ENCODE measurements at places on chromosomes 6 and 20. TPM values are rescaled to one million over a fixed set of nuclear protein-coding genes. Genes with fewer than 3 reads are reported as not detected.
A peak's percentile ranks its signal among the peaks of the same experiment; 100 is the strongest.

Gene POM121L2
- not detected for total RNA-seq

Gene BANF2
- total RNA-seq = not detected

DNA sequence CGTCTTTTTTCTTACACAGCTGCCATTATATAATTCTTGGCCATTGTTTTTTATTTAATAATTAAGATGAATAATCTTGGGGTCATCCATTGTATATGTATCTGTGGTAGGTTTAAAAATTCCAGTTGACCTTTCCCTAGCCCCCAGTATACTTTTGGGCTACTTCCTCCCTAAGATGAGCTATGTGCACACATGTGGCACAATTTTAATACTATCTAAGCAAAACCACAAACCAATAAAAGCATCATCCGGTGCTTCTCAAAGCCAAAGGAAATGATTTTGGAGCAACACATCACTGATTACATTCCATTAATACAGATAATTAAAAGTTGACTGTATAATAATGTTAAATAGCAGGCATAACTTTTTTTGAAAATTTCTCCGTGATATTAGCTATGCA lies 161.2 kb downstream of the ATXN1 start:
- no peak for DNase-seq
- H3K36me3 ChIP-seq = peaks cover 11% of the 10 kb centered on the region
- peaks cover 10% of the 10 kb centered on the region for H3K4me1 ChIP-seq

GRCh38 chr6:127520066-127520465 lies 931 bp upstream of the MTCL3 start:
- H3K36me3 ChIP-seq = no peaks in the 10 kb centered on the region
- no peak overlapping the region for H3K27ac ChIP-seq
- H3K4me1 ChIP-seq = peaks cover 7% of the 10 kb centered on the region
- no peak for DNase-seq
- peaks cover 62% of the 10 kb centered on the region for H3K27me3 ChIP-seq

DNA sequence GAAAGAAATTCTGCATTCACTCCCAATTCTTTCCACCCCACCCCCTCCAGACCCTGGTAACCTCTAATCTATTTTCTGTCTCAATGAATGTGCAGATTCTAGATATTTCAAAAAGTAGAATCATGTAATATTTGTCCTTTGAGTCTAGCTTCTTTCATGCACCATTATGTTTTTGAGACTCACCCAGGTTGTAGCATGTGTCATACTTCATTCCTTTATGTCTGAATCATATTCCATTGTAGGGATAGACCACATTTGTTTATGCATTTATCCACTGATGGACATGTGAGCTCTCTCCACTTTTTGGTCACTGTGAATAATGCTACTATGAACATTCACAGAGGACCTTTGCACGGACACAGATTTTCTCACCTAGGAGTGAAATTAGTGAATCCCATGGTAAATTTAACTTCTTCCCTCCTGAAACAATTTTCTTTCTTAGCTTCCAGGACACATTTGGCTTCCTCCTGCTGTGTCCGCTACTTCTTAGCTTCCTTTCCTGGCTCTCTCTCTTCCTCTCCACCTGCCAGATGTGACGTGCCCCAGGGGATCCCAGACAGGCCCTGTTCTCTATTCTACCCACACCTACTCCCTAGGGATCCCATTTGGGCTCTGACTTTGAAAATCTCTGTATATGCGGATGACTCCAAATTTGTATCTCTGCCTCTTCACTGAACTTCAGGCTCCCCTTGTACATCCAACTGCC lies 24.1 kb upstream of the ARFGEF2 start:
- H3K4me3 ChIP-seq = no peak overlapping the region
- H3K27me3 ChIP-seq = peaks cover 20% of the 10 kb centered on the region

Gene BEND6
- 0.46 TPM for total RNA-seq

GRCh38 chr6:29943053-29943966 lies 978 bp downstream of the HLA-A start:
- H3K4me1 ChIP-seq = peaks cover 7% of the 10 kb centered on the region
- peak overlapping the region; percentile 90 for H3K4me3 ChIP-seq
- H3K27me3 ChIP-seq = peaks cover 3% of the 10 kb centered on the region
- H3K27ac ChIP-seq = no peak overlapping the region

Gene BTN1A1
- 1.6 TPM for total RNA-seq

DNA sequence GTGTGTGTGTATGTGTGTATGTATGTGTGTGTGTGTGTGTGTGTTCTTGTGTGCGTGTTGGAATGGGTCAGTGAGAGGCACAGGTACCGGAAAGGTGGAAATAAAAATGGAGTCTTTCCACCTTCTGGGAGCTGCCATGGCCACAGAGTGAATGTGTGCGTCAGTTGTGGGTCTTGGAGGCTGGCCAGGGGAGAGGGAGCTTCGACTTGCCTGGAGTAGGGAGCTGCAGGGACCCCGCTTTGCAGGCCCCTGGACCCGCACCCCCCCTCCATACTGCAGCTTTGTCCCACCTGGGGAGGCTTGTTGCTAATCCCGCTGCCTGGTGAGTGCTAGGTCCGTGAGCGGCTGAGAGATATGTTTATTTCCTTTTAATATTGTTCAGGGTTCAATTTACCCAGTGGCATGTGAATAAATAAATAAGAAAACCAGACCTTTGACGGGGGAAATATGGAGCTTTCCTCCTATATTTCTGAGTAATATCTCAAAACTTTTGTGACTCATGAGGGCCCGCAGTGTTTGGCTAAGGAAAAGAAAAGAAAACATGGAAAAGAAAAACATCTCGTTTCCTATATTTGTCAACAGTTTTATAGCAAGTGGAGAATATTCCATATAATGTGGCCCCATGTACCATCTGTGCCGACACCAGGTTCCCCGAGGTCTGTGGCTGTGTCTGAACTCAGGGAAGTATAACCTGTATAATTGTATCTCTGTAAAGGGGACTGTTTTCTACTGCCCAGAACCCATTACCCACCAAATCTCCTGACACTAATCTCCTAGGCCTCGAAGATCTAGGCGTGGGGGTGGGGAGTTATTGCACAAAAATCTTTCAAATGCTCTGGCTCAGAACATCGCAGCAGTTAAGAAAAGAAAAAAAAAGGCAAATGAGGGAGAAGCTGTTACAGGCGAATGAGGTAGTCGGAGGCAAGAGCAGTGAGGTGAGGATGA lies 24.6 kb upstream of the CCDC167 start:
- H3K27ac ChIP-seq = no peak overlapping the region
- H3K27me3 ChIP-seq = peaks cover 54% of the 10 kb centered on the region
- no peak overlapping the region for H3K4me3 ChIP-seq
- no peaks in the 10 kb centered on the region for H3K36me3 ChIP-seq

Gene KIF25
- not detected for total RNA-seq

Gene BHLHE23
- not detected for total RNA-seq

DNA sequence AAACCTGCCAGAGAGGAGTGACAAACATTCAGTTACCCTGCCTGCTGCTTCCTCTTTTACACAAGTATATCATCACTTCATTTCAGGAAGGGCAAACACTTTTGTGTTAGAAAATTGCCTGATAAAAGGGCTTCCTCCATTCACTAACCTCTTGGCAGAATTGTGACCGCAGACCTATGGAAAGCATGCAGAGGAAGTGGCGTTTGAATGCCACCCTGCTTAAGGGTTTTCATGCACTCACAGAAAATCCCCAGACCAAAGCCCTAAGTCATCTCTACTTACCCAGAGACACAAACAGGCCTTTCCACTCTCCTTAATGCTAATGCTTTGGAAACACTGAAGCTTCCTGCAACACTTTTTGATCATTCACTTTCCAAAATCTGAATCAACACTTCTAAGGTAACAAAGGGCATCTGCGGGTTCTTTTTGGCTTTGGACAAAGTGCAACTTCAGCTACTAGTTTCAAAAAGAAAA lies 22.1 kb upstream of the RALGAPA2 start:
- no peaks in the 10 kb centered on the region for H3K36me3 ChIP-seq
- H3K27me3 ChIP-seq = peaks cover 4% of the 10 kb centered on the region
- no peak overlapping the region for H3K27ac ChIP-seq
- no peak overlapping the region for H3K4me3 ChIP-seq

DNA sequence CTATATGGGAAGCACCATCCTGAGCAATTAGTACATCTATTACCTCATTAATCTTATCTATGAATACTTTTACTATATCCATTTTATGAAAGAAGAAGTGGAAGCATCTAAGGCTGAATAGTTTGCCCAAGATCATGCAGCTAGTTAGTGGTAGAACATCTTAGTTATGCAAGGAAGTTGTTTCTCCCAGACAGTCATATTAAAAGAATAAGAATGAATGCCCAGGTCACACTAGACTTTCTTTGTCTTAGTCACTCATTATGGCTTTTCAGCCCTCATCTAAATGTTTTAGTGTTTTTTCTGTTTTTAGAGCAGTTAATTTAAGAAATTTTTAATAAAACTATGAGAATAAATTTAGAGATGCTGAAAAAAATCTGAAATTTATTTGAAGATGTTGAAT lies 517.5 kb downstream of the CDKAL1 start:
- no peak for DNase-seq
- no peak overlapping the region for H3K4me3 ChIP-seq
- H3K27me3 ChIP-seq = no peaks in the 10 kb centered on the region

- peaks cover 2% of the 10 kb centered on the region for H3K36me3 ChIP-seq
- no peak for DNase-seq
- H3K27me3 ChIP-seq = peaks cover 2% of the 10 kb centered on the region
- H3K27ac ChIP-seq = no peak overlapping the region
Observed at GRCh38 chr6:80489911-80490635, 383.6 kb downstream of the BCKDHB start.

DNA sequence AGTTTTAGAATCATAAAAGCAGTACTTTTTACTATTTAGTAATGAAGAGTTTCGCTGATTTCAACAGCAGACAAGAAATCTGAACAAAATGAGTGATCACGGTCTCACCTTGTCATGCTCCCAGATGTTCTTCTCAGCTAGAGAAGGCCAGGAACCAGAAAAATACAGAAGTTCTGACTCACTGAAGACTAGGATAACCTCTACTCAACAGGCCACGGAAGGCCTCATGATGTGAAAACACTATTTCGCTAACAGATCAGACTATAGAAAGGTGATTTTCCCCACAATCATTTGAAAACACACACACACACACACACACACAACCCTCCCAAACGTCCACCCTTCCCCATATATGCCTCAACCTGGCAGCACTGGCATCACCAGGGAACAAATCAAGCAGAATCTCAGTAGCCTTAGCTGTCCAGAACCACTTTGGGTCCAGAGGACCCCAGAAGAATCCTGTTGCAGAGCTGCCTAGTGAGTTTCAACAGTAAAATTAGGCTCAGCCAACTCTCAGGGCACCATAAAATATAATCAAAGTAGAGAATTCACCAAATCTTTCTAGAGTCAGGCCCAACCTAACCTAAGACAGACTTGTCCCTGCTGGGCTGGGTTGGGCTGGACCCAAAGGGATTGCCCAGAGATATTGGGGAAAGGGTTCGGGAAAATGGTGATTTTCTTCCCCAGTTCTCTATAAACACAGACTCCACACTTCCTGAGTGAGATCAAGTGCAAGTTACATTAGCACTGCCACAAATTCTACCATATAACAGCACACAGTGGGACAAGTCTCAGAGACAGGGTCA lies 7.9 kb downstream of the EXOC2 start:
- no peak overlapping the region for H3K27ac ChIP-seq
- no peak for DNase-seq
- H3K27me3 ChIP-seq = no peaks in the 10 kb centered on the region
- peaks cover 11% of the 10 kb centered on the region for H3K4me1 ChIP-seq

Gene EYS
- total RNA-seq = 0.46 TPM

DNA sequence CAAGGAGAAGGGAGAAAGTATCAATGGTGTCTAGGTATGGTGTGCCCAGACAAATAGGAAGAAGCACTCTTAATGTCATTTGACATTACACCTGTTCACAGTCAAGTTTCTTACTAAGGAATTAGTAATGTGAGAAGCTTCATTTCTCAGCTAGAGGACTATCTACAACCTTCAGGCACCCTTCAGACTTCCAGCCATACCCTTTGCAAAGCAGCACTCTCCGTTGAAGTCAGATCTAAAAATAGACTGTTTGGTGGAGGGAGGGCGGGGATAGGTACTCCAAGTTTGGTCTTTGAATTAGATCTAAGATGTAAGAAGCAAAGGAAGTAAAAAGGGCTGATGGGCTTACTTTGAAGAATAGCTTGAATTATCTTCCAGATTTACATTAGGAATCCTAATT lies 311.1 kb downstream of the SLC35F1 start:
- no peaks in the 10 kb centered on the region for H3K27me3 ChIP-seq
- no peak overlapping the region for H3K4me3 ChIP-seq
- no peaks in the 10 kb centered on the region for H3K36me3 ChIP-seq
- peaks cover 5% of the 10 kb centered on the region for H3K4me1 ChIP-seq

GRCh38 chr6:30450909-30451841 lies 38.1 kb upstream of the HLA-E start:
- H3K4me3 ChIP-seq = no peak overlapping the region
- no peak overlapping the region for H3K27ac ChIP-seq
- no peaks in the 10 kb centered on the region for H3K4me1 ChIP-seq
- DNase-seq = no peak

DNA sequence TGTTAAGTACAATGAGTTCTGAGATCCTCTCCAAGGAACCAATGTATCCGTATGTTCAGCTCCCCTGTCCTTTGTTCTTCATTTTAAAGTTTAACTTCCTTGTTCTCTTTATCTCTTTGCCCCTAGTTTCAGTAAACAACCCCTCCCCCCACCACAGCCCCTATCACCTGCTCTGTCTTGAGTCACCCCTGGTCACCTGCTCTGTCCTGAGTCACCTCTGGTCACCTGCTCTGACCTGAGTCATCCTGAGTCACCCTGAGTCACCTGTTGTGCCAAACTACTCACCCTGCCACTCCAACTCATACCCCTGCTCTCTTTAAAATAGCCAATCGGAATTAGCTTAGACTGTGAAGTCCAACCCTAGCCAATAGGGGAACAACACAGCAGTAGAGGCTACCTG lies 288.7 kb upstream of the CDYL start:
- peaks cover 28% of the 10 kb centered on the region for H3K4me1 ChIP-seq
- H3K27me3 ChIP-seq = no peaks in the 10 kb centered on the region
- DNase-seq = no peak
- peak overlapping the region; percentile 89 for H3K27ac ChIP-seq

DNA sequence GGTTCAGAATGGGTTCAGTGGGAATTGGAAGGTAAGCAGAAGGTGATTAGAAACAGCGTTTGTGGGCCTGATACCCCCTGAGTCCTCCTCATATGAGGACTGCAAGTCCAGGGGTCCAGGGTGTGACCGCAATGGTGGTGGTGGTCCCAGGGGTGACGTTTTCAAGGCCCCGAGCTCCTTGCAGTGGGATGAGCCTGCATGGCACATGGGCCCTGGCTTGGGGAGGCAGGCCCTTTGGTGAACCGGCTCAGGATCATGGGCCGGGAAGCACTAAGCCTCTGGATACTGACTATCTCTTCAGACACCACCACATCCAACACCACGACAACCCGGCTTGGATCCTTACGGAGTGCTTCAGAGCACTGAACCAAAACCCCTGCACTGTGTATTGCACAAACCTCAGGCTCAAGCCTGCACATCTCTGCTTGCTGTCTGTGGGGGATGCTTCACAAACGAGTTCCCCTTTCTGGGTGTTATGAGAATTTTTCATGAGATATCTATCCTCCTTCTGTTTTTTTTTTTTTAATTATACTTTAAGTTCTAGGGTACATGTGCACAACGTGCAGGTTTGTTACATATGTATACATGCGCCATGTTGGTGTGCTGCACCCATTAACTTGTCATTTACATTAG lies 67.9 kb downstream of the STK35 start:
- H3K4me1 ChIP-seq = no peaks in the 10 kb centered on the region
- no peak overlapping the region for H3K4me3 ChIP-seq
- H3K36me3 ChIP-seq = no peaks in the 10 kb centered on the region
- no peak overlapping the region for H3K27ac ChIP-seq

Gene PAK5
- 12.2 TPM for total RNA-seq

Gene SLC22A2
- total RNA-seq = not detected

Measured in progenitor cell of endocrine pancreas (in vitro differentiated cells).